Stimulated activated CD4-positive, alpha-beta T cell treated with anti-CD3 and anti-CD28 coated beads, Interleukin-1b, Interleukin-23, amount 100 ng/mL, for 48 hours (primary cell): ENCODE measurements at places on chromosomes 5 and 9.

DNA sequence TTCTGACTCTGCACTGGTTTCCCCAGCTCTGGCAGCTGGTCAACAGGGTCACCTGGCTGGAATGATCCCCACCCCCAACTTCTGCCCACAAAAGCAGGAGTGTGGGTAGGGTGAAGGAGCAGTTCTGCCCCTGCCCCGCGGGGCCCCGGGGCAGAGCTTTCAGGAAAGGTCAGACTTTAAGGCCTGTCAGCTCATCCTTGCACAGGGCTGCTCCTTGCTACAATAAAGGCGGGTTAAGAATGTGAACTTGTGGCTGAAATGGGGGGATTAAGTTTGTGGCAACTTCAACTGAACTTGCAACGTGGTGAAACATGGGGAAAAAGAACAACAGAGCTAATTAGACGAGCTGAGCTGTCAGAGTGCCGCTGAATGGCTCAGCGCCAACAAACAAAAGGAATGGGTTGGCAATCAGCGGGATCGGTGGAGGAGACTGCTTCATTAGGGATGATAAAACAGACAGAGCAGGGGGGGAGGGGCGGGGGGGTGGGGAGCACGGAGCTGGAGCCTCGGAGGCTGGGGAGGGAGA, 50.8 kb downstream of the CRB2 start:
- DNase-seq: no peak

- no peak for DNase-seq
These were observed 72.1 kb downstream of the FEM1C start for GRCh38 chr5:115472271-115473025.

- DNase-seq: no peak
These were observed 14.3 kb downstream of the IL5 start for GRCh38 chr5:132528866-132529634.

- no peak for DNase-seq
These were observed 126.9 kb upstream of the MAP3K1 start for GRCh38 chr5:56688402-56688801.

- DNase-seq: no peak
These were observed 12.0 kb downstream of the IFNE start for GRCh38 chr9:21470126-21470525.

GRCh38 chr5:103525361-103525760, 37.2 kb downstream of the NUDT12 start:
- no peak for DNase-seq

GRCh38 chr5:102975045-102975444, 144.9 kb downstream of the GIN1 start:
- no peak for DNase-seq

- DNase-seq: no peak
These were observed 64.9 kb downstream of the FAM170A start for GRCh38 chr5:119694284-119694683.

DNA sequence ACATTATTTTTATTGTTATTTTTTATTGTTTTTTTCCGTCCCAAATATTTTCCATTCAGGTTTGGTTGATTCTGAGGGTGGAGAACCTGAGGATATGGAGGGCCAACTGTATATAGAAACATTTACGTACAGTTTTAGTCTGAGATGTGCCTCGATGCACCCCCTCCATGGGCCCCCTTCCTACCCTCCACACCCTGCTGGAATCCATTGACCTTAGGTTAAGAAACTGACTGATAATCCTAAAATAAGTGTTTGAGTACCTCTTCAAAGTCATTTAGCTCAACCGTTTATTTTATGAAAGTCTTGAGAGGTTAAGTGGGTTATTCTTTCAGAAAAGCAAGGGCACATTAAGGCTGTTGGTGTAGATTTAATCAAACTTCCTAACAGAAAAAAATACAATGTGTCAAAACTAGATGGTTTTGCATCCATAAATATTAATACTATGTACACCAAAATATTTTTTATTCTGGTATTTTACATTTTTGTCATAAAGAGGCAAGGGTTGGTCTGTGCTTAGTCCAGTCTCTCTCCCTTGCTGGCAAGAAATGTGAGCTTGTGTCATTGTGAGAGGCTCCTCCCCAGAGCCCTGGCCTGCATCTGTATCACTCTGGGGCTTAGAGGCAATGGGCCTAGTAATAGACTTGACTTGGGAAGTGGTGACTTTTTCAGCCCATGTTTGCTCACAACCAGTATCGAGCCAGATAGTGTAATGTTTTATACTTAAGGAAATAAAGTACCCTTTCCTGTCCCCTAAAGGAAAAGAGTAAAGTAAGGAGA, 15.7 kb downstream of the MTRR start:
- DNase-seq: no peak

DNA sequence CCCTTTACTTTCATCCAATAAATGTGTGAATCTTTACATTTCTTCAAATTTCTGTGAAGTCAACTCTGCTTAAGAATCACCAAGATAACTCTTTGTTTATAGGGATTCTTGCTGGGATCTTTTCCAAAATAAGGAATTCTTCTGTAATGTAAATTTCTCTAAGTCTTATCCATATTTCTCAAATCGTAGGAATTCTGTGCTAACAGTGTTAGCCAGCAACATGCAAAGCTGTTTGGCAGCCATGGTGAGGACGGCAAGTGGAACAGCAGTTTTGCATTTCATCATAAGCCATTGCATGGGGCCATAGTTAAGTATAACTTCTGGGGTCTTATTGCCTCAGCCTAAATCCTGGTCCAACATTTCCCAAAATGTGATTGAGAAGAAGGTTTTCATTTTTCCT, 310.5 kb upstream of the PRR16 start:
- no peak for DNase-seq

- no peak for DNase-seq
These were observed 32.0 kb downstream of the CKMT2 start for GRCh38 chr5:81265101-81265500.

- DNase-seq: no peak
These were observed 271.6 kb upstream of the MAP3K1 start for GRCh38 chr5:56543441-56544388.

DNA sequence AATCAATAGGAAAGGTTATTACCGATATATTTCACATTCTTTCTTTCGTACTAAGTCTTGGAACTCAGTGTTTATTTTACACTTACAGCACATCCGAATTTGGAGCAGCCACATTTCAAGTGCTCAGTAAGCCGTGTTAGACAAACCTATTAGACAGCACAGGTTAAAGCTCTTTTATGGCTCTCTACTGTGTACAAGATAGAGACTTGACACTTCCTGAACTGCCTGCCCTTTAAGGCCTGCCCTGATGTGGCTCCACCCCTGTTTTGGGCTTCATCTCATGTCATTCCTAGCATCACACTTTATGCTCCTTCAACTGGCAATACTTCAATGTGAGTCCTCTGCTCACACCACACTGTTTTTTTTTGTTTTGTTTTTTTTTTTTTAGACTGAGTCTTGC, 23.5 kb upstream of the SUSD1 start:
- no peak for DNase-seq

DNA sequence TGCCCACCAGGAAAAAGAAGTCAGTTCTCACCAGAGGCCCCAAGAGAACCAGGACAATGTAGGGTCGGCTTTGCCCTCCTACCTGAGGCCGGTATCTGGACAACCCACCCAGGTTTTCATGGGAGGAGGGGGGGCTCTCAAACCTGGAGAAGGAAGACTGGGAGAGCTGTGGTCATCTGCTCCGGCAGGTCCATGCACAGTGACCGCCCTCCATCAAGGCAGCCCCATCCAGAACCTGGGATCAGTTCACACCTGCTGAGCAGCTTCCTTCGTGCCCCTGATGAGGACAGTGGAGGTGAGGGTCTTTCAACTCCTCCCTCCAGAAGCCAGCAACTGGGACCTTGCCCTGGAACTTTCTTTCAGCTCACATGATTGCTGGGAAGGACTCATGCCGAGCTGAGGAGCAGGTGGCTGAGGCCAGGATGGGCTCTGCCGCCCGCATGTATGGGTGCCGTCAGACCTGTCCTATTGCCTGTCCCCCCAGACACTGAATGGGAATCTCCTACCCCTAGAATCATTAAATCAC, 20.8 kb upstream of the FIBCD1 start:
- no peak for DNase-seq

DNA sequence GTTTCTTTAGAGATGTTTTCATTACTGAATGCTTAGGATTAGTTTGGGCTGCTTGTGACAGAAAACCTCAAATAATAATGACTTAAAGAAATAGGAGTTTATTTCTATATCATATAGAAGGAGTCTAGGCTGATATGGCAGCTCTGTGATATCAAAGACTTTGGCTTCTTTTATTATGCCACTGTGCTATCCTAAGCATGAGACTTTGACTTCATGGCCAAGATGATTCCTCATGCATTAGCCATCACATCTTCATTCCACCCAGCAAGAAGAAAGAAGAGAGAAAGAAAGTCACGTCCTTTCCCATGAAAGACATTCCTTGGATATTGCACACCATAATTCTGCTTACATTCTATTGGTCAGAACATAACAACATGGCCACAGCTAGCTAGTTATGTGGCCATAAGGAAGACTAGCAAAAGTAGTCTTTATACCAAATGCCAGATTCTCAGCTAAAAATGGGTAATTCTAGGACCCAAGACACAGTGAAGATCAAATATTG, 76.2 kb downstream of the DAPK1 start:
- DNase-seq: no peak

DNA sequence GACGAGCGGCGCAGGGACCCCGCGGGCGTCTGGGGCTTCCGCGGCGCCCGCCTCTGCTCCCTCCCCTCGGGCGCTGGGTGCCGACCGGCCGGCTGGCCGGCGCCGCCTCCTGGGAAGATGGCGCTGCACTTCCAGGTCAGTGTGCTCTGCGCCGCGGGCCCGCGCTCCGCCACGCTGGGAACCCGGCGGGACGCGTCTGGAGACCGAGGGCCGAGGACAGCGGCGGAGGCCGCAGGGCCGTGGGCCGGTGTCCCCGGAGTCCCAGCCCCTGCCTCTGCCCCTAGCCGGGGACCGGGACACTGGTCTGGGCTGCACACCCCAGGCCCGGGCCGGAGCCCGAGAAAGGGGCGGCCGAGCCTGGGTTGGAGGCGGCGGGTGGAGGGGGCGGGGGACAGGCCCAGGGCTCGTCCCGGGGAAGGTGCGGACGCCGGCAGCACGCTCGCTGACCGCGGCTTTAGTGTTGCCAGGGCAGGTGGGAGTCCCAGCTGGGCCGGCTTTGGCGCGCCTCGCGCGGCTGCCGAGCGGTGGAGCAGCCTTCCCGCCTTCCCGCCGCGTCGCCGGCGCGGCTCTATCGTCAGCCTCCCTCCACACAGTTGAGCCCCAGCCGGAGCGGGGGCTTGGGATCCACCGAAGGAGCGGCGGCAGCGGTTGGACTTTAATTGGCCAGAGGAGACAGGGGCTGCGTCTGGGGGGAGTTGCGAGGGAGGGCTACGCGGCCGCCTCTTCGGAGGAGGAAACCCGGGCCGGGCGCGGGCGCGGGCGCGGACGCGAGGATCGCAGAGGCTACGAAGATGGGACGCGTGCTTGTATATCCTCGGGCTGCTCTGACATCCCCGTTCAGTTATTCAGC, at the start of gene RANBP17:
Gene RANBP17 (plus strand): TSS at position 102 of the 850 bp plus-strand sequence.
- DNase-seq: no peak

DNA sequence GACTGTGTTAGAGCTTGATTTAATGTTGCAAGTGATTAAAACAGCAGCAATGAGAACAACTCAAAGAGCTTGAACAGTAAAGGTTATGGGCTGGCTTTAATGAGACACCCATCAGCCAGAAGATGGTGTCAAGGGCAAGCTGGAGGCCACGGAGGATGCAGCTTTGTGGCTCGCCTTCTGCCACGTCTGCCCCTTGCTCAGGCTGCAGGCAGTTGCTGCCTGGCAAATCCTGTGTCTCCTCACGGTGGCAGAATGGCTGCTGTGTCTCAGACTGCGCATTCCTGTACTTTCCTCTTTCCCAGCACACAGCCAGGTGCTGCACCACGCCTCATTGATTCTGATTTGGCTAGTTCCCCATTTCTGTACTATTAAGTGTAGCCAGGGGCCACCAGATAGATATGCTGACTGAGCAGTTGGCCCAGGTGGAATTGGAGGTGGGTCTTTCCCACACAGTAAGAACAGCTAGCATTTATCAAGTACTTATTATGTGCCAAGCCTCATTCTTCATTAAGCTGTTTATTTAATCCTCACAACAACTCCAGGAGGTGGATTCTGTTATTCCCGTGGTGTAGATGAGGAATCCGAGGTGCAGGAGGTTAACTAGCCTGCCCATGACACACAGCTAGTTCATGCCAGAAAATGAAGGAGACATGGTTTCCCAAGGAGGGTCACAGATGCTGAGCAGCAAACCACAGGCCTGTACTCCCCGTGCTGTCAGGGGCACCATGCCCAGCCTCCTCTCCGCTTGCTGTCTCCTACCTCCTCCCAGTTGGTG, 3.5 kb downstream of the NXNL2 start:
- no peak for DNase-seq

GRCh38 chr5:109691996-109692395, 2.3 kb downstream of the MAN2A1 start:
- DNase-seq: no peak

DNA sequence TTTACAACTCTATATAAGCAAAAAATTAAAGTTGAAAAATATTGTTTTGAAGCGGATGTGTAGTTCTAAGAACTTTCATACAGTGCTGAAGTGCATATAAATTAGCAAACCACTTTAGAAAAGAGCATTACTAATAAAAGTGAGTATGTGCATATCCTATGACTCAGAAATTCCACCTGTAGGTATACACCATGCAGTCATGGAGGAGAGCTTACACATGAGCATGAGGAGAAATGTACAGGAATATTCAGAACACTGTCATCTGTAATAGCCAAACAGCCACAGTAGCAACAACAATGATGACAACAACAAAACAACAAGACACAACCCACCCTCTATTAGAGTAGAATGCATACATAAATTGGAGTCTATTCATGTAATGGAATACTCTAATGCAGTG, 138.2 kb upstream of the ARRDC3 start:
- DNase-seq: no peak

DNA sequence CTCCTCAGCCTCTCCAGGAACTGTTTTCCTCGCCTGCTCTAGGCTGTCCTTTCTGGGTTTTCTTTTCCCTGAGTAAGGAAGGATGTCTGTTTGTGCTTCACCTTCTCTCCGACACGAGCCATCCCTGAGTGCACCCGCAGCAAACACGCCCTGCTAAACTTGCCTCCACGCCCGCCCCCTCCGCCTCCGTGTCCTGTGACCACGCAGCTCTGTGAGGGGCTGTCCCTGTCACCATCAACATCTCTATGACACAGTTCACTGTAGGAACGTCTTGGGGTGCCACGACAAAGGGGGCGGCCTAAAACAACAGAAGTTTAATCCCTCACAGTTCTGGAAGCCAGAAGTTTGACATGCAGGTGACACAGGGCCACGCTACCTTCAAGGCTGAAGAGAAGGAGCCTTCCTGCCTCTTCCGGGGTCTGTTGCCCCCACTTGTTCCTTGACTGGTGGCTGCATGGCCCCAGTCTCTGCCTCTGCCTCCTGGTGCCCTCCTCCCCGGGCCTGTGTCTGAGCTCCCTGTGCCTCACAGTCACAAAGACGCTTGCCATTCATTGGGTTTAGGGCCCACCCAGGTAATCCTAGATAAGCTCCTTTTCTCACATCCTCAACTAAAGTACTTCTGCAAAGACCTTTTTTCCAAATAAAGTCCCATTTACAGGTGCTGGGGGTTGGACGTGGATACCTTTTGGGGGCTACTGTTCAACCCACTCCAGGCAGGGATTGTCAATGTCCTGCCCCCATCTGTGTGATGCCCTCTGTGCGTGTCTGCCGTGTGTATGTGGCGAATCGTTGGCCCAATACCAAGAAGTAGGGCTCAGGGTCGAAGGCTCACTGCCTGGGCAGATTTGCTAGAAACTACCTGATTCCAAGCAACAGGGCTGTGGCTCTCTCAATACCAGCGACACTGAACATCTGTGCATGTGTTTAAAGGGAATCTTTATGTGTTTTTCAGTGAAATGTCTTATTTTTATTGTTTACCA, 39.7 kb downstream of the IRX2 start:
- DNase-seq: no peak
